ENCODE measurements at places on chromosomes 16 and 17.

DNA sequence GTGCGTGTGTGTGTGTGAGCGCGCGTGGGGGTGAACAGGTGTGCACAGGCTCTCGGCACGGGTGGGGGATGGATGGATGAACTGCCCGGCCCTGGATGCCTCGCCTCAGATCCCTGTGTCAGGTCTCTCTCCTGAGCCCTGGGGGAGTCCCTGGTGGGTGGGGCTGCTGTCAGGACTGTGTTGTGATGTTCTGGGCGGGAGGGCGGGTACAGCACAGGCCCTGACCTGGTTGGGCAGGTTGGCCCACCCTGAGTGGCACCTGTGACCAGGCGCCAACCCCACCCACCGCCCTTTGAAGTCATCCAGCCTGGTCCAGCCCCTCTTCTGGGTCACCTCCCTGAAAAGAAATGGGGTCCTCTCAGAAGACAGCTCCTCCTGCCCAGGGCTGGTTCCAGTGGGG is 41.6 kb upstream of the TAC4 start:
- DNase-seq: no peak

DNA sequence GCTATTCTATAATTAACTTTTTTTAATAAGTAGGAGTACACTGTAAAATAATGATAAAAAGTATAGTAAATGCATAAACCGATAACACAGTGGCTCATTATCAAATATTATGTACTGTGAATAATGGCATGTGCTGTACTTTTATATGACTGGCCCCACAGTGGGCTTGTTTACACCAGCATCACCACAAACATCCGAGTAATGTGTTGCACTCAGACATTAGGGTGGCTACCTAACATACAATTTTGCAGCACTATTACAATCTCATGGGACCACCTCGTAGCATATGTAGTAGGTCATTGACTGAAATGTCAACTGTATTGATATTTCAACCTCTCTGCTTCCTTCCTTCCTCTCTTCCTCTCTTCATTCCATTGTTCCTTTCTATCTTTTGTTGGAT is 51.7 kb downstream of the TBX4 start:
- no peak for DNase-seq

- DNase-seq: no peak
These were observed 35.3 kb upstream of the CRHR1 start for GRCh38 chr17:45748731-45749310.

DNA sequence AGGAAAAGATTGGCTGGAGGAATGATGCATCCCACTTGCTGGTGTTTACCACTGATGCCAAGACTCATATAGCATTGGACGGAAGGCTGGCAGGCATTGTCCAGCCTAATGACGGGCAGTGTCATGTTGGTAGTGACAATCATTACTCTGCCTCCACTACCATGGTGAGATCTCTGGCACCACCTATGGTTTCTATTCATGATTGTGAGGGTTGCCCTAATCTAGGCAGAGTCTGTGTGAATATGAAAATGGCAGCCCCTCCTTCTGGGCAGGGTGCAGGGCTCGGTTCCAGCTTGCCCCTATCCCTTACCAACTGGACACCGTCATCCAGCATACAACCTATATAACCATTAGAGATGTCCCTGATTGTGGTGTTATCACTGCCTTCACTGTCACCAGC is 33.4 kb downstream of the ITGB3 start:
- DNase-seq: no peak

- no peak for DNase-seq
These were observed 15.9 kb downstream of the PSMB3 start for GRCh38 chr17:38768417-38768816.

GRCh38 chr16:58814348-58814801 is 80.3 kb upstream of the GOT2 start:
- DNase-seq: peak; percentile 0

DNA sequence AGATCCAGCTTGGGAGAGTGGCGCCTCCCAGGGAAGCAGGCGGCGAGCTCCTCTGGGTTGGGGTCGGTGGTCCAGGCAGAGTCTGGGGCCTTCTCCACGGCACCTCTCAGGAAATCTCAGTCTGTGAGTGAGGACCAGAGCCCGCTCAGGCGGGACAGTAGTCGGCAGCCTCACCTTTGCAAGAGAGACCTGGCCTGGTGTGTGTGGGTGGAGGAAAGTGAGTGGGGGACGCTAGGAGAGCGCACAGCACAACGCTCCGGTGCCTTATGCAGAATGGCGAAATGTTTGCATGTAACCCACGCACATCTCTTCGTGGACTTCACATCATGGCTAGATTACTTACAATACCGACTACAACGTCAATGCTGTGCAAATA is 2.2 kb downstream of the AHSP start:
- no peak for DNase-seq

DNA sequence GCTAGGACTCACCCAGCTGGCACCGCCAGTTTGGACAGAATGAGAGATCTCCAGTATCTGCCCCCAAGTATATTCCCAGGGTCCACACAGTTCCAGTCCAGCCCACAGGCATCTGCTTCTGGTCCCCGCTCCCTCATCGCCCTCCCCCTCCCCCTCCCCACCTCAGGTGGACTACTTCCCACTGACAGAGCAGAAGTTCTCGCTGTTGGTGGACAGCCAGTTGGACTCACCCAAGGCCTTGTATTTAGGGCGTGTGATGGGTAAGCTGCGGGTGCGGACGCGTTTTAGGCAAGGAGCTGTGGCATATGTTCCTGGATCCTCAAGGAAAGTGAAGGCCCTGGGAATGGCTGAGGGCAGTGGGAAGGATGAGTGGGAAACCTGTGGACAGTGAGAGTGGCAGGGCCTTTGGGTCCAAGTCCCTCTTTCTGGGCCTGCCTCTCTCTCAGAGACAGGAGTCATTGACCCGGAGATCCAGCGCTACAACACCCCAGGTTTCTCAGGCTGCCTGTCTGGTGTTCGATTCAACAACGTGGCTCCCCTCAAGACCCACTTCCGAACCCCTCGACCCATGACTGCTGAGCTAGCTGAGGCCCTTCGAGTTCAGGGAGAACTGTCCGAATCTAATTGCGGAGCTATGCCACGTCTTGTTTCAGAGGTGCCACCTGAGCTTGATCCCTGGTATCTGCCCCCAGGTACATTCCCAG is 14.9 kb downstream of the CNTNAP1 start:
- DNase-seq: no peak

GRCh38 chr16:85100265-85100664 is 12.0 kb downstream of the CIBAR2 start:
- DNase-seq: no peak

DNA sequence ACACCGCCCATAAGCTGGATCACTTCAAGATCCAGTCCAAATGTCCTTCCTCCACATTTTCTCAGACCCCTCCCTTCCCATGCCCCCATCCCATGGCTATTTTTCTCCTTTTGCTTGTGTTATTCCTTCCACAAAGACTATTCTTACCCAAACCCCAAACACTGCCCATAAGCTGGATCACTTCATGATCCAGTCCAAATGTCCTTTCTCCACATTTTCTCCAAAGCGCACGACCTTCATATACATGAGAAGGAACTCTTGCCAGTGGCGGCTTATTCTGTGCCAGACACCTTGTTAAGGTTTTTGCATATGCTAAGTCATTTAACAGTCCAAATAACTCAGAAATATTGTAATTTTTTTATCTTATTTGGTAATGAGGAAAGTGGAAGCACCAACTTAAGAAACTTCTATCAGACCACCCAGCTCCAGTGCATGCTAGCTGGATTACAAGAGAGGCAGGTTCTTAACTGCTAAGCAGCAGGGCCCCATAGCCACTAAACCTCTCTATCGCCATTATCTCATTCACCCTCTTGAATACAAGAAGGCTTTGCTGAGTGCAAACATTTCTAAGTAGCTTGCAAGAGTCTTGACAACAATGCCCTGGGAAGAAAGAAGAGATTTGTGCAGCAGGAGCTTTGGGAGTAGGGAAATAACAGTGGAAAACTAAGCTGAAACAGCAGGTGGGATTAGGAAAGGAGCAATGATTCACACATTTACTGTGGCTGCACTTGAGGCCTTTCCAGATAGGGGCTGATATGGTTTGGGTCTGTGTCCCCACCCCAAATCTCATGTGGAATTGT is 428.2 kb upstream of the MAF start:
- no peak for DNase-seq

- no peak for DNase-seq
These were observed 2.0 kb downstream of the RRAD start for GRCh38 chr16:66923247-66923731.

DNA sequence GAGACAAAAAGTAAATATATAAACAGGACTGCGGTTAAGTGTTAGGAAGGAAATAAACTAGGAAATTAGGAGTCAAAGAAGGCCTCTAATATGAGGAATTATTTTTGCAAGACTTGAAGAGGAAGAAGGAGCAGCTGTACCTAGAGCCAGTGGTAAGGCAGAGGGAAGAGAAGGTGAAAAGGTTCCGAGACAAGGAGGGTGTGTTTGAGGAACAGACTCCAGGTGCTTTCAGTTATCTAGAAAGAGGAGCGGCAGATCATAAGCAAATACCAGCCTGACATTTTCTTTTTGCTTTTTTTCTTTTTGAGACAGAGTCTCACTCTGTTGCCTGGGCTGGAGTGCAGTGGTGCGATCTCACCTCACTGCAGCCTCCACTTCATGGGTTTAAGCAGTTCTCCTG is 61.0 kb downstream of the CHD9 start:
- DNase-seq: no peak

DNA sequence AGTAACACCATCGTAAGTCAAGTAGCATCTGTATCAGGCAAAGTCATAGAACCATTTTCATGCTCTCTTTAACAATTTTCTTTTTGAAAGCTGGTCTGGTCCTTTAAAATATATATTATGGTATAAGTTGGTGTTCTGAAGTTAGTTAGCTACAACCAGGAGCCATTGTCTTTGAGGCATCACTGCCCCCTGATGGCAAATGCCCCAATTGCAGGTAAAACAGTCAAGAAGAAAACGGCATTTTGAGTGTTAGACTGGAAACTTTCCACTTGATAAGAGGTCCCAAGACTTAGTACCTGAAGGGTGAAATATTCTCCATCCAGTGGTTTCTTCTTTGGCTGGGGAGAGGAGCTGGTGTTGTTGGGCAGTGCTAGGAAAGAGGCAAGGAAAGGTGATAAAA is 14.1 kb downstream of the TP53 start:
- no peak for DNase-seq

GRCh38 chr17:44039829-44040635 is 25.3 kb upstream of the TMEM101 start:
- no peak for DNase-seq

DNA sequence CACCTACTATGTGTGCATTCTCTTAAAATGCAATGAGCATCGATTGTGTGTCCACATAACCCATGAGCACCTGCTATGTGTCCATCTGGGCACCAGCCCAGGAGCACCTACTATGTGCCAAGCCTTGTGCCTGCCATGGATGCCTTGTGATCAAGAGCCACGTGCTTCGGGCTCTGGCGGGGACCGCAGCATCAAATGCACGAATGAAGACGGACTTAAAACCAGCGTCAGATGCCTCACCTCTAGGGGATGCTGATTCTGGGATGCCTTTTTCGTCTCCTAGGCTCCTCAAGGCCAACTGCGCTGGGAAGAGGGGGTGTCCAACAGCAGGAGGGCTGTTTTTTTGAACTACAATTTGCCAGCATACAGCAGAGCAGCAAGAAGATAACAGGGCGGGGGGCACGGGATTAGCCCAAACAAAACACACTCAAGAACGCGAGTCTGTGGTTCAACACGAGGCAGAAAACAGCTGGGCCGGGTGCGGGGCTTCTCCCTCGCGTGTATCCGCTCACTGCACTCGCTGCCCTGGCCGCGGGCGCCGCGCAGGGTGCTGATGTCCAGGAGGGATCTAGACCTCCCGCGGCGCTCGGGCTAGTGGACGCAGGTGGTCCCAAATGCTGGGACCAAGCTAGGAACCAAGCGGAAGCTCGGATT is 1.2 kb upstream of the GLIS2 start:
- DNase-seq: no peak

GRCh38 chr16:53599548-53599947 is 96.5 kb upstream of the AKTIP start:
- DNase-seq: no peak

DNA sequence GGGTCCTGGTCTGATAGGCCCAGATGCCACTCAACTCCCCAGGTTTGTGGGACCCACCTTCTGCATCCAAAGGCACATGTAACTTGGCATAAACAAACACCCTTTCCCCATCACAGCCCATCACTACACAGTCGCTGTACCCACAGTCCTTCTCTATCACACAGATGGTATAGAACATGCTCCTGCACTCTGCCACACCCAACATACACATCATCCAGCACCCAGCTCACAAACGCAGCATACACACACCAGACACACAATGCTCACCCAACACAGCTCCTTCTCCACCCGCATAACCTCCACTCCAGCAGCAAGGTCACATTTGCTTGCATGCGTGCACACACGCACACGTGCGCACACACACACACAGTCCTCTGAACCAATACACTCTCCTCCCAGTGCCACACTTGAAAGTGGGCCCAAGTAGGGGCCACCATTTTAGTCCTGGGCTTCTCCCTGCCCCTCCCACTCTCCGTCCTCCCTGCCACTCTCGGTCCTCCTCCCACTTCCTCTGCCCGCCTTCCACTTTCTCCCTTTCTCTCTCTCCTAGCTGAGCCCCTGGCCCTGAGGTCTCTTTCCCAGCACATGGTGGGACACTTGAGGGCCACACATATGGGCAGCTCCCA is 8.5 kb upstream of the TMEM92 start:
- DNase-seq: no peak

GRCh38 chr16:29700253-29700987 is 21.4 kb downstream of the QPRT start:
- peak; percentile 62 for DNase-seq

DNA sequence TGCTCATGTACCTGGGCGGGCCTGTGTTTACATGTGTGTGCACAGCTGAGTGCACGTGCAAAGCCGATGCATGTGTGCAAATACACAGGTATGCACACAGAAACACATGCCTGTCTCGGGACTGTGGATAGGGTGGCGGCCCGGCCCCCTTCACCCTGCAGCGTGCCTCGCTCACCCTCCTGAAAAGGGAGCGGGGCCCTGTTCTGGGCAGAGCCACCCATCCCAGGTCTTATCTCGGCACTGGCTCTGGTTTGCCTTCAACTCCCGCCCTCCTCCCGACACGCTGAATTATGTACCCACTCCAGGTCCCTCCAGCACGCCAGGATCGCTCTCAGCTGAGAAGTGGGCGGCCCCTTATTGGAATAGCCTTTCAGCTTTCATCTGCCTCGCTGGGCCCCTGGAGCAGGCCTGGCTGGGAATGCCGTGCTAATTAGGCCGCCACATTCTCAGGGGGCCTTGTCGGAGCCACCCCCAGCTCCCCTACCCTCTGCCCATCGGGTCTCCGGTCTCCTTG is 77.8 kb downstream of the RTN4RL1 start:
- no peak for DNase-seq
